Upper lobe of right lung (tissue), 1 donor: ENCODE measurements at places on chromosomes 1 and 21. TPM values are rescaled to one million over a fixed set of nuclear protein-coding genes. Genes with fewer than 3 reads are reported as not detected.
A peak's percentile ranks its signal among the peaks of the same experiment; 100 is the strongest.

DNA sequence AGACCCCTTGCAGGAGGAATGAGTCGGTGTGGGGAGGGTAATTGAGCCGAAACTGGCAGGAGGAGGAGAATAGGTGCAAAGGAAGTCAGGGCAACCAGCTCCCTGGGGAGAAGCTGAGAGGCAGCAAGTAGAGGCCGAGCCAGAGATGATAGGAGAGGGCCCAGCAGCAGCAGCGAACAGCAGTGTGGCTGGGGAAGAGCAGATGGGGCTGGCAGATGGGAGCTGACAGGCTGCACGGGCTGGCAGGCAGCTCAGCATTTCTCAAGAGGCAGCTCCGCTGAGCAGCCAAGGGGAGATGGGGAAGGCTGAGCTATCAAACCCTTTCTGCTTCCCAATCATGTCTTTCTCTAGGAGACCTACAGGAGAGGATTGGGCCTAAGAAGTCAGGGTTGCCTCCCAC, 158.2 kb downstream of the TRIM33 start:
- DNase-seq = no peak
- H3K27me3 ChIP-seq = no peaks in the 10 kb centered on the region
- no peak overlapping the region for H3K27ac ChIP-seq
- no peaks in the 10 kb centered on the region for H3K36me3 ChIP-seq
- no peak overlapping the region for H3K4me3 ChIP-seq
- peaks cover 3% of the 10 kb centered on the region for H3K4me1 ChIP-seq

DNA sequence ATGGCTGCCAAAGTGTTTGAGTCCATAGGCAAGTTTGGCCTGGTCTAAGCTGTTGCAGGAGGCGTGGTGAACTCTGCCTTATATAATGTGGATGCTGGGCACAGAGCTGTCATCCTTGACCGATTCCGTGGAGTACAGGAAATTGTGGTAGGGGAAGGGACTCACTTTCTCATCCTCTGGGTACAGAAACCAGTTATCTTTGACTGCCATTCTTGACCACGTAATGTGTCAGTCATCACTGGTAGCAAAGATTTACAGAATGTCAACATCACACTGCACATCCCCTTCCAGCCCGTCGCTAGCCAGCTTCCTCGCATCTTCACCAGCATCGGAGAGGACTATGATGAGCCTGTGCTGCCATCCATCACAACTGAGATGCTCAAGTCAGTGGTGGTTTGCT, 215.8 kb upstream of the JUN start:
- no peak for DNase-seq
- no peaks in the 10 kb centered on the region for H3K27me3 ChIP-seq
- no peak overlapping the region for H3K27ac ChIP-seq
- no peaks in the 10 kb centered on the region for H3K4me1 ChIP-seq
- no peaks in the 10 kb centered on the region for H3K36me3 ChIP-seq

DNA sequence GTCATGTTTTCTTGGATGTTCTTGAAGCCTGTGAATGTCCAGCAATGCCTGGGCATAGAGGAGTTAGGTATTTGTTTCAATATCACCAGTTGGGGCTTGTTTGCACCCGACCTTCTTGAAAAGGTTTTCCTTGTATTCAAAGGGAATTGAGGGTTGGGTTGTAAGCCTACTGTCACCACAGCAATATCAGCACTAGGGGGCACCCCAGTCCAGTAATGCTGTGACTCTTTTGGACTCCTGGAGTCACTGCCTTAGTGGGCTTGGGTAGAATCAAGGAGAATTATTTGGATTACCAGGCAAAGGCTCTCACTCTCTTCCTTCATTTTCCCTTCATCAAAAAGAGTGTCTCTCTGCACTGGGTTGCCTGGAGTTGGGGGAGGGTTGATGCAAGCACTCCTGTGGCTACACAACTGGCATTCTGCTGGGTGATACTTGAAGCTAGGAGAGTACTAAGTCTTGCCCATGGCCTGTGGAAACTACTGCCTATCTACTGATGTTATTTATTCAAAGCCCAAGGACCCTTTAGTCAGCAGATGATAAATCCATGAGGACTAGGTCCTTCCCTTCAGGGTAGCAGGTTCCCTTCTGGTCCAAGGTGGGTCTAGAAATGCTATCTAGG, 34.5 kb downstream of the OR10R2 start:
- no peaks in the 10 kb centered on the region for H3K27me3 ChIP-seq
- no peak for DNase-seq
- no peak overlapping the region for H3K4me3 ChIP-seq
- no peaks in the 10 kb centered on the region for H3K4me1 ChIP-seq

NTMT2 gene
- total RNA-seq = not detected

DNA sequence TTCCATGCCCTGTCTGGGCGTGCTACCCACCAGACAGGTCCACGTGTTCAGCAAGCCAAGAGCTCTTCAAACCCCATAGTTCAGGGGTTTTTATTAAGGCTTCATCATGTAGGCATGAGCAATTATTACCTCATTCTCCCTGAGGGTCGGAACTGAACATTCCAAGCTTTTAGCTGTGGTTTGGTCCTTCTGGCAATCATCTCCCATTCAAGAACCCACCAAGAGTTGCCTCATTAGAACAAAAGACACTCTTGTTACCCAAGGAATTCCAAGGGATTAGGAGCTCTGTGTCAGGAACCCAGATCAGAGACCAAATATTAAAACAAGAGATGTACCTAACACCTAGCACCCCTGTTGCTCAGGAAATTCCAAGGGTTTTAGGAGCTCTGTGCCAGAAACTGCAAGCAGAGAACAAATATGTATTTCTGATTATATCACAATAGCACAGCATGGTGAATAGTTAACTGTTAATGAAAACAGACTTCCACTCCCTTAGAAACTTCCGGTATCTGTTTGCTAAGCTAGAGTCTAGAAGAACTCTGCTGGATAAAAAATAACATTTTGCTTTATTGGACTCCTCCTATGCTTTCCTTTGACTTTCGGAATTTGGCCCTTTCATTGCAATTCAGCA, 201.2 kb upstream of the L1TD1 start:
- H3K4me3 ChIP-seq = no peak overlapping the region
- H3K36me3 ChIP-seq = peaks cover 3% of the 10 kb centered on the region
- H3K4me1 ChIP-seq = no peaks in the 10 kb centered on the region
- no peak overlapping the region for H3K27ac ChIP-seq

ST6GALNAC3 gene
- total RNA-seq = 5.6 TPM

PRPF38B gene
- total RNA-seq = 39.3 TPM

DNA sequence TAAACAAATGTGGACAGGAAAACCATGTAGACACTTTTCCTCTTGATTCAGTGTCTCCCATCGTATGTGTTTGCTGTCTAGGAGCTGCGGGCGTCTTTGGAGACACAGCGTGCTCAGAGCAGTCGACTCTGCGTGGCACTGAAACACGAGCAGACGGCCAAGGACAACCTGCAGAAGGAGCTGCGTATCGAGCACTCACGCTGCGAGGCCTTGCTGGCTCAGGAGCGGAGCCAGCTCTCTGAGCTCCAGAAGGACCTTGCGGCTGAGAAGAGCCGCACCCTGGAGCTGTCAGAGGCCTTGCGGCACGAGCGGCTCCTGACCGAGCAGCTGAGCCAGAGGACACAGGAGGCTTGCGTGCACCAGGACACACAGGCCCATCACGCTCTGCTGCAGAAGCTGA, 27.2 kb upstream of the DIP2A start:
- no peaks in the 10 kb centered on the region for H3K4me1 ChIP-seq
- peaks cover 46% of the 10 kb centered on the region for H3K36me3 ChIP-seq
- no peak overlapping the region for H3K27ac ChIP-seq
- no peak overlapping the region for H3K4me3 ChIP-seq

GRCh38 chr1:1432951-1433803, 2.3 kb upstream of the VWA1 start:
- DNase-seq = peak; percentile 96
- no peaks in the 10 kb centered on the region for H3K36me3 ChIP-seq
- no peaks in the 10 kb centered on the region for H3K27me3 ChIP-seq
- H3K4me1 ChIP-seq = peaks cover 69% of the 10 kb centered on the region

CRABP2 gene
- total RNA-seq = 1.4 TPM

DNA sequence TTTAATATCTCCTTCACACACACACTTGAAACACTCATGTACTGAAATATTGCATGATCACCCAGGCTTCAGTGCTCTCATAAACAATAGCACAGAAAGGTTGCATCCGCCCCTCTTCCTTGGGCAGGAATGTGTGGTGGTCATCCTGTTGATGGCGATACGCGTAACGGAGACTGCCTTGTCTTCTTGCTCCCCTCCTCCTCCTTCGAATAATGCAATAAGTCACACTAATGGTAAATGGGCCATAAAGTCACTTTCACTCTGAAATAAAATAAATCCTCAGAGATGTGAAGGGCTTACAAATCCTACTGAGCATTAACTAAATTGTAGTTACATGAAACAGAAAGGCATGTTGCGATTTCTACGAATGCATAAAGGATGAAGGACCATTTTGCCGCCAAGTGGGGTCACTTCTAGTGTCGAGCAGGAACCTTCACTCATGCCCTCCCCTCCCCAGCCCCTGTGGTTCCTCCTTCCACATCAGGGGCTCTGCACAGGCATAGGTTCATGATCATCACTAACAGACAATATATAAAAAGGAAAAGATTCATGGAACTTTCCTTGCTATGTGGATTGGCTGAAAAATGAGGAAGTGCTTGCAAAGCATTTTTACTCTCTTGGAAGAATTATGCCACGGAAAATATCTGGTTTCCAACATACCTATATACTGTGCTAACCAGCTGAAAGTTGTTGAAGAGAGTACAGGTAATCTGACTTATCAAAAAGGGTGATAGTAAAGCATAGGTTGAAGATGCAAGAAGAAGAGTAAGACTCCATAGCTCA, 1.2 kb upstream of the PGBD5 start:
- no peak overlapping the region for H3K4me3 ChIP-seq
- peaks cover 30% of the 10 kb centered on the region for H3K27me3 ChIP-seq
- H3K4me1 ChIP-seq = peaks cover 6% of the 10 kb centered on the region
- DNase-seq = no peak
- H3K36me3 ChIP-seq = no peaks in the 10 kb centered on the region
- no peak overlapping the region for H3K27ac ChIP-seq

GRCh38 chr1:101116006-101116405, 90.4 kb upstream of the DPH5 start:
- H3K27me3 ChIP-seq = no peaks in the 10 kb centered on the region
- H3K36me3 ChIP-seq = no peaks in the 10 kb centered on the region
- no peak overlapping the region for H3K27ac ChIP-seq
- no peak overlapping the region for H3K4me3 ChIP-seq
- DNase-seq = no peak
